T-helper 2 cell (primary cell): ENCODE measurements at places on chromosomes 7 and 10.

DNA sequence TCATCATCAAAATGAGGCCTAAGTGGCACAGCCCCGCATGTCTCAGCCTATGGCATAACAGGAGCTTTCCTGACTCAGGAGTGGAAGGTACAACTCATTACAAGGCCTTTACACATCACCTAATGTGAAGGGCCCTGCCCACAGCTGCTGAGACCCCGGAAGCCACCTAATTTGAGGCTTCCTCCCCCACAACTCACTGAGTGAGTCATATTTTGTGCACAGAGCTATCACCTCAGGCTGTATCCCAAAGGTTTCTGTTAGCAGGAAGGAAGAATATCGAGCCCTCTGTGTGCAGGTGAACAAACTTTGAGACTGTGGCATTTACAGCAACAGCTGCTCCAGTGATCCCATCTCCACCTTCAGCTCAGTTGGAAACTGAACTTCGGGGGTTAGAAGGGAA, 20.6 kb downstream of the HTR5A start:
- no peak for DNase-seq

DNA sequence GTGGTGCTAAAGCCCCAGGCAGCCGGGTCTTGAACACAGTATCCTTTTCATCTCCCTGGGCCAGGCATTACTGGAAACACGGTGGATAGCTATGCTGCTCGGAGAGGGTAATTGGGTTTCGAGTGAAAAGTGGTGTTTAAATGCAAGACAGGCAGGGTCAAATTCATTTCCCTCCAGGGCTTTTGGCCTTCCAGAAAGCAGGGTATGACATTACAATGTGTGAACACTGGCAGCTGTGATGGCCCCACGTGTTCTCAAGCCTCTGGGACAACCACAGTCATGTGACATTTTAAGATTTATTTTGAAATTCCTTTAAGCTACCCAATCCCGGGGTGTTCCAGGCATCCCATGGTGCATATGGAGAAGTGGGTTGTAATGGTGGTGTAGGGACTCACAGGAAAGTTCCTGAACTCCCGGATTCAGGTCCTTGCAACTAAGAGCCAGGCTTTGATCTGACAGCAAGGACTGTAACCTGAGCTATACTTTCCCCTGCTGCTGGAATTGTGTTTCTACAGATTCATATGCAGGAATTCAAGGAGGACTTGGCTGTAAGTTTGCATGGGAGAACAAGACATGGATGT, 46.8 kb downstream of the INSYN2A start:
- no peak for DNase-seq

GRCh38 chr7:75943864-75944263, 28.9 kb downstream of the POR start:
- no peak for DNase-seq

DNA sequence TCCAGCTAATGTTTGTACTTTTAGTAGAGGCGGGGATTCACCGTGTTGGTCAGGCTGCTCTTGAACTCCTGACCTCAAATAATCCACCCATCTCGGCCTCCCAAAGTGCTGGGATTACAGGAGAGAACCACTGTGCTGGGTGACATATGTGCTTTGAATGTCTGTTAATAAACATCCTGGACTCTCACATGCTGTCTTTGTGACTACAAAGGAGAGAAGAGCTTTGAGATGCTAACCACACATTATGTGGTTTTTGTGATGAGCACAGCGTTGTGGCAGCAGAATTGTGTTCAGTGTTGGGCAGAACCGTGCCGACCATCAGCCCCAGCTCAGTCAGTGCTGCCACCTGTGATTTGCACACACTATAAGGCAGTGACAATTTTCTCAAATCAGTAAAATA, 500.1 kb upstream of the KLF6 start:
- peak; percentile 89 for DNase-seq

GRCh38 chr10:71136036-71136721, 76.2 kb upstream of the UNC5B start:
- no peak for DNase-seq

- no peak for DNase-seq
Measured at GRCh38 chr10:131668903-131669302, 231.9 kb upstream of the PPP2R2D start.

- no peak for DNase-seq
Measured at GRCh38 chr10:129653861-129654260, 186.8 kb downstream of the MGMT start.

- no peak for DNase-seq
Measured at GRCh38 chr7:133633055-133633454, 380.2 kb downstream of the EXOC4 start.

DNA sequence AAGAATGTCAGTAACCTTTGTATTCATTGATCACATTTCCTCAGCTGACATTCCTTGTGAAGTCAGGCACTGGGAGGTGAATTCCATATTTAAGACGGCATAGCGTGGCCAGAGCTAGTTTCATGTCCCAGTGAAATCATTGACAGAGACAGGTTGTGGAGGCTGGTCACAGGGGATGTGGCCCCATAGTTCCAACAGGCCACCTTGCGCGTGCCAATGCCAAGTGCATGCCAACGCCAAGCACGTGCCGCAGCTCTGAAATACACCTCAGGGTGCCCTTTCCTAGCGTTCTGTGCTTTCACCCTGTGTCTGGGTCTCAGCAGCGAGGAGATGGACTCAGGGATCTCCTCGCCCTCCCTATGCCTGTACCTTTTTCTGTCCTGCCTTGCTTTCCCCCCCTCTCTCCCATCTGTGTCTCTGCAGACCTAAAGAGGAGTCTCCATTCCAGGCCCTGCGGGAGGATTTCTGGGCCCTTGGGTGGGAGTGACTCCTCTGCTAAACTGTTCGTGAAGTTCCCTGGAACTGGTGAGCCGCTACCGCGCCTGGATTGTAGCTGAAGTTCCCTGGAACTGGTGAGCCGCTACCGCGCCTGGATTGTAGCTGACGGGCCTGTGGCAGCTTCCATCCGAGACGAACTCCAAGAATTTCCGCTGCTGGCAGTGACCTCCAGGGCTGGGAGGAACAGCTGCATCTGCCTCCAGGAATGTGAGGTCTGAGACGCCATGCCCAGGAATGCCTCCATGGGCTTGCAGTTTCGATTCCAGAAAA, 19.7 kb downstream of the AQP1 start:
- DNase-seq, result no peak

DNA sequence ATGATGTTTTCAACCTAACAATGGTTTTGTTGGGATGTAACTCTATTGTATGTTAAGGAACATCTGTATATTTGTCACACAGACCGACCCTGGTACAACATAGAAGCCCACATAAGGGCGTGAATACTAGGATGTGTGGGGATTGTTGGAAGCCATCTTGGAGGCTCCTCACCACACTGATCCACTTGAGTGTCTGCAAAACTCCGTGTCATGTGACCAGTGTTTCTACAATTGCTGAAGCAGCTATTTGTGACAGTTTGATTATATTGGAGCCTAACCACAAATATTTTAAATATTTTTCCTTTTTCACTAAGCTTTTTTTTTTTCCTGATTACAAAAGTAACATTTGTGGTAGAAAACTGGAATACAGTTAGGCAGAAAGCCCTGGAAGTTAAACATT, 27.9 kb downstream of the RALA start:
- DNase-seq, result no peak

DNA sequence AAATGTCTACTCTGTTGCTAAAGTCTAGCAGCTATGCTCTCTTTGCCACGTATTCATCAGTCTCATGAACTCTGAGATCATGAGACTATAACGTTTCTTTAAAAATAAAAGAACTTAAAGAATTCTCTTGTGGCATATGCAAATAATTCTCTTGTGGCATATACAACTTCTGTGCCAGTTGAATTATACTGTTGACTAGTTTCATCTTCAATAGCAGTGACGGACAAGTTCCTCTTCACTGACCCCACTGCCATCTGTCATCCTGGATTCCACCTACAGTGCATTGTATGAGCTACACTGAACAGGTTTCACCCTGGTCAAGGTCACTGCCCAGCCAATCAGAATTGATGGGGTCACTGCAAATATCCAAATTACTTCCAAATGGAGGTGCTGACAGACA, 88.2 kb downstream of the CD36 start:
- no peak for DNase-seq

GRCh38 chr7:84219310-84219709, 24.7 kb upstream of the SEMA3A start:
- no peak for DNase-seq

- no peak for DNase-seq
Measured at GRCh38 chr7:99677013-99677647, 2.7 kb downstream of the CYP3A5 start.

- no peak for DNase-seq
Measured at GRCh38 chr10:1026578-1026977, 919 bp upstream of the IDI2 start.

DNA sequence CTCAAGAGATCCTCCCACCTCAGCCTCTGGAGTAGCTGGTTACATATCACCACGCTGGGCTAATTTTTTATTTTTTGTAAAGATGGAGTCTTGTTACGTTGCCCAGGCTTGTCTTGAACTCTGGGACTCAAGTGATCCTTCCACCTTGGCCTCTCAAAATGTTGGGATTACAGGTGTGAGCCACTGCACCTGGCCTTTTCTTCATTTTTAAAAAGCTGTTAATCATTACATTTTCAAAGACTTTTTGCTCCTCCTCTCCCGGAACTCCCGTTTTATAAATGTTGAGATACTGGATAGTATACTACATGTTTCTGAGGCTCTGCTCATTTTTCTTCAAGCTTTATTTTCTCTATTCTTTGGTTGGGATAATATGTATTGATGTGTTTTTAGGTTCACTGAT, 16.4 kb downstream of the AOAH start:
- no peak for DNase-seq

DNA sequence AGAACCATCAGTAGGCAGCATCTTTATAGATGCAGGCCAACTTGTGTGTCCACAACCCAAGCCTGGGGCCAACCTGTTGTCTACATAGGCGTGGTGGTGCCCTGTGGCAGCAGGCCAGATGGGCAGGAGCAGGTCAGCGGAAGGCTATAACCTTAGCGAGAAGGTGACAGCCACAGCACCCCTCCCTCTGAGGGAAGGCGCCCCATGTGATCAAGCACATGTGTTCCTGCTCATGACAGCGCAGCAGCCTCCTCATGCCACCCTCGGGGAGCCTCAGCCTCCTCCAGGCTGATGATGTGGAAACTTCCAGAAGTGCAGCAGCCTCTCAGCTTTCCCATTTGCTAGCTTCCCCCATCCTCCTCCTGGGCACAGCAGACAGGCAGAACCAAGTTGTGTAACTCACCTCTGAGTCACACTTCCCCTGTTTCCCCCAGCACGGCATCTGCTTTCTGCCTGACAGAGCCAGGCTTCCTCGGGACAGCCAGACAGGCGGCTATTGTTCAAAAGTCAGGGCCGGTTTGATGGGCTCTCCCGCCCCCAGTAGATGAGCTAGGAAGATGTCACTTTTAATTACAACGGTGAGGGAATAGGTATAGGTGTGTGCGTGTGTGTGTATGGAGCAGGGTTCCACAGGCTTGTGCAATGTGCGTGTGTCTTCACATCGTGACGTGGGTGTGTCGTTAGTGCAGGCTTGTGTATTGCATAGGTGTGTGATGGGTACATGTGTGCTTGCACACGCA, 312.0 kb upstream of the ZMIZ1 start:
- no peak for DNase-seq

- no peak for DNase-seq
Measured at GRCh38 chr7:94642838-94643653, 12.9 kb downstream of the SGCE start.

- DNase-seq, result no peak
Measured at GRCh38 chr7:92674379-92674778, 84.2 kb upstream of the FAM133B start.

GRCh38 chr7:102425639-102426267, 7.6 kb upstream of the ORAI2 start:
- peak; percentile 94 for DNase-seq

DNA sequence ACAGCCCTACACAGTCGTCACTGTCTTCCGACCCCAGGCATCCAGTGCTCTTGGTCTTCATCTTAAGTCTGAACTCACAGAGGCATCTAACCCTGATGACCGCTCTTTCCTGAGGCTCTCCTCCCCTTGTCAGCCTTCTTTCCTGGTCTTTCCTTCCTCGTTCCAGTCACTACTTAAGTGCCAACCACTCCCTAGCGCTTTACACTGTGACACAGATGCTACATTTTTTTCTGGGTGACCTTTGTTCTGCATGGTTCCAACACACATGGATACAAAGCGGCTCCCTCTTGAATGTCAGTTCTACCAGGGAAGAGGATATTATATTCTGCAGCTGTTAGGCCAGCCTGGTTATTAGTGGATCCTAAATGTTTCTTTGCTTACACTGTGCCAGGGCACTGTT, 12.7 kb downstream of the YWHAG start:
- no peak for DNase-seq

DNA sequence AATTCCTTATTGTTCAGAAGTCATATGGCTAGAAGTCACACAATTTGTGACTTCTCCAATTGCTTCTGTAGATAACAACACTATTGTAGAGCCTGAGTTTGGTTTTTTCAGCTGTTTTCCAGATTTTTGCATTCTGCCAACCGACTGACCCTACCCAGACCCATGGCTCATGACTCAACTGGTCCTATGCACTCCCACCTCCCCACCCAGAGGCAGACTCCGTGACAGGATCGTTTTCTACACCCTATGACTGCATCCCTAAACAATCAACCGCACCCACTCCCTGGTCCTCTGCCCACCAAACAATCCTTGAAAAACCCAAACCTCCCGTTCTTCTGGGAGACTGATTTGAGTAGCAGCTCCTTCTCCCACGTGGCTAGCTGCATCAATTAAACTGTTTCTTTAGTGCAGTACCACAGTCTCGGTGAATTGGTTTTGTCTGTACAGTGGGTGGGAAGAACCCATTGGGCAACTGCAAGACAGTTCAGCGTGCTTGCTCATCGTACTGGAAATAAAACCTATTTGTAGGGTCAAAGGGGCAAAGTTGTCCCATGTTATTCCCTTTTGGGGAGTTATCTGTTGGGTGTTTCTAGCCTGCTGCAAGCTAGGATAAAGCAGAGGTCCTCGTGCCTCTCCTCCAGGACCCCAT, 150.3 kb upstream of the FAM20C start:
- DNase-seq, result no peak

GRCh38 chr7:127446842-127447241, 54.3 kb upstream of the ZNF800 start:
- DNase-seq, result no peak

GRCh38 chr7:65373608-65374351, at the start of gene ZNF92:
Gene ZNF92 (plus strand): TSS chr7:65373855. CDS start chr7:65373998, 143 bp downstream.
- peak; percentile 92 for DNase-seq
